ENCODE measurements at places on chromosomes 3 and 15. TPM values are rescaled to one million over a fixed set of nuclear protein-coding genes. Genes with fewer than 3 reads are reported as not detected.

The DNAJB8 gene
- not detected for total RNA-seq

The IL17RC gene
- total RNA-seq, result 69.1 TPM

The GPR149 gene
- not detected for total RNA-seq

The MESP1 gene
- 0.12 TPM for total RNA-seq

The IL17RB gene
- total RNA-seq, result 0.49 TPM

The PPP1R14D gene
- not detected for total RNA-seq

The KBTBD13 gene
- not detected for total RNA-seq

The PLS1 gene
- 0.97 TPM for total RNA-seq

The OXNAD1 gene
- 9.7 TPM for total RNA-seq

The MYEF2 gene
- 2.9 TPM for total RNA-seq

The ASB14 gene
- not detected for total RNA-seq

The SCAANT1 gene
- not detected for total RNA-seq

The CHDH gene
- total RNA-seq, result 1.6 TPM

The OIP5 gene
- total RNA-seq, result 0.36 TPM

The RBP2 gene
- total RNA-seq, result not detected

The ECE2 gene
- not detected for total RNA-seq

The SLCO2A1 gene
- total RNA-seq, result 2.4 TPM

The IQCF5 gene
- not detected for total RNA-seq

The DNAH12 gene
- under 0.01 TPM for total RNA-seq

The SIAH2 gene
- 42.4 TPM for total RNA-seq

The PRSS50 gene
- not detected for total RNA-seq

The PAK6 gene
- total RNA-seq, result 0.32 TPM

The CACNA2D2 gene
- total RNA-seq, result 0.12 TPM

The SKOR1 gene
- total RNA-seq, result 0.49 TPM

The SLC28A1 gene
- not detected for total RNA-seq

The C2CD4A gene
- not detected for total RNA-seq

The BHLHE40 gene
- total RNA-seq, result 71.2 TPM

The ANKRD63 gene
- total RNA-seq, result not detected

The NANOGP8 gene
- total RNA-seq, result not detected

The LNP1 gene
- total RNA-seq, result 4.1 TPM

The NR1I2 gene
- total RNA-seq, result not detected

The GOLGA8H gene
- total RNA-seq, result 0.65 TPM

The EFCAB12 gene
- under 0.01 TPM for total RNA-seq

The POLR2M gene
- 129 TPM for total RNA-seq

The TMEM40 gene
- not detected for total RNA-seq

The MUC20 gene
- 0.65 TPM for total RNA-seq

The REC114 gene
- not detected for total RNA-seq
